Activated CD4-positive, alpha-beta memory T cell treated with anti-CD3 and anti-CD28 coated beads for 36 hours (primary cell): ENCODE measurements at places on chromosomes 6 and 20. TPM values are rescaled to one million over a fixed set of nuclear protein-coding genes. Genes with fewer than 3 reads are reported as not detected.

- no peak for DNase-seq
These were observed 63.8 kb downstream of the GMDS start for GRCh38 chr6:2181567-2181966.

- DNase-seq: no peak
These were observed 353.0 kb upstream of the MAP3K7 start for GRCh38 chr6:90939906-90940305.

DNA sequence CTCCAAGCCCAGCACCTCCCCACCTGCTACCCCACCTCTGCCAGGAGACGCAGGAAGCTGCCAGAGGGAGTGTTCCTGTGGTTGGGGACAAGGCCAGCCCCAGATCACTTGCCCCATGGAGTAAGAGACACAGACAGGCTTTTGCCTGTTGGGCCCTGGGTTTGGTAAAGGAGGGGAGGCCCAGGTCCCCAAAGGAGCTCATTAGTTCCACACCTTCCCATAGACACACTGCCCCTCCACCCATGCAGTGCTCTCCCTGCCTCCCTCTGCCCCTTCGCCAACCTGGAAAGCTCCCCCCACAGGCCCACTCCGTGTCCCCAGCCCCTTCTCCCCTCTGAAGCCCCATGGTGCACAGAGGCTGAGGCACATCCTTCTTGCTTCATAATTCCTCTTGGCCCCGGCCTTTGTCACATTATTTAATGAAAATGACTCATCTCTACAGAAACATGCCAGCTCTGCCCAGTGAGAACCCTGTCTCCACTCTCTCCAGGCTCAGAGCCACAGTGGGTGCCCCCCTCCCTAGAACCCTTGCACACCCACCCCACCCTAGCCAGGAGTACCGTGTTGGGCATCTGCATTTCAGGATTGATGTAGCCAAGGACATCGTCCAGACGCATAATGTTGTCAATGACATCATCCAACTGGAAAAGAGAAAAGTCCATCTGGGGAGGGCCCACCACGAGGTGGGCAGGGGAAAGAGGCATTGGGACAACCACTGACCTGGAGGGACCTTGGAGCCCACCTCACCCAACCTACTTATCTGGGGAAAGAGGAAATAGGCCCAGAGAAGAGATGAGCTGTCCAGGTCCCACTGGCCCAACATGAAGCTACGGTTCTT lies 46.0 kb downstream of the TFEB start:
- no peak for DNase-seq

GRCh38 chr6:38239719-38240451 lies 399.8 kb downstream of the BTBD9 start:
- DNase-seq: no peak

DNA sequence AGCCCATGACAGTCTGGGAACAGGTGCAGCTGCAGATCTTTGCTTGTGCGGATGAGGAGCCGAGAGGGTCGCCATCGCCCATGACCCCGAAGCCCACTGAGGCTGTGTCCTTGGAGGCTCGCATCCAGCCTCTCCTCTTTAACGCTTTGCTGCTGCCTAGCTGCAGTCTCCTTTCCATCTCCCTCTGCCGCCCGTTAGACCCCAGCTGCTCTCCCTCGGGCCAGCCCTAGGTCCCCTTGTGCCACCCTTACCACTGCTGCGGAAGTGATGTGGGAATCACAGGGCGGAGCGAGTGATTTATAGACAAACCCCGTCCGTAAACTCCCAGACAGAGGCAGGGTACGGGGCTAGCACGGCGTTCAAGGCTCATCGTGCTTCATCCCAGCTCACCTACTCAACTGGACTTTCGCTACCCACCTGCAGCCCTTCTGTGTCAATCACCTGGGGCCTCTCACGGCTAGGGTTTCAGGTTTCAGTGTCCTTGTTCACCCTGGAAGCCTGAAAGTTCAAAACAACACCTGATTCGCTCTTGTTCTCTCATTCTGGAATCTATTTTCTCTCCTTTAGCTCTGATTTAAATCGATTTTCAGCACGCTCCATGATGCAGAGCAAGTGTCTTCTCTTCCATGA lies 76.1 kb downstream of the PAX1 start:
- no peak for DNase-seq

GRCh38 chr6:141752677-141753076 lies 380.0 kb upstream of the GJE1 start:
- no peak for DNase-seq

GRCh38 chr6:168956884-168957730 lies 296.5 kb downstream of the THBS2 start:
- peak; percentile 52 for DNase-seq

GRCh38 chr6:13461307-13461706 lies 26.1 kb downstream of the GFOD1 start:
- DNase-seq: no peak

- peak; percentile 51 for DNase-seq
These were observed 48.6 kb upstream of the SLC16A10 start for GRCh38 chr6:111038534-111039252.

- DNase-seq: no peak
These were observed 13.5 kb upstream of the GFOD1 start for GRCh38 chr6:13500915-13501314.

GRCh38 chr6:72626126-72626525 lies 4.3 kb downstream of the KCNQ5 start:
- DNase-seq: peak; percentile 42

DNA sequence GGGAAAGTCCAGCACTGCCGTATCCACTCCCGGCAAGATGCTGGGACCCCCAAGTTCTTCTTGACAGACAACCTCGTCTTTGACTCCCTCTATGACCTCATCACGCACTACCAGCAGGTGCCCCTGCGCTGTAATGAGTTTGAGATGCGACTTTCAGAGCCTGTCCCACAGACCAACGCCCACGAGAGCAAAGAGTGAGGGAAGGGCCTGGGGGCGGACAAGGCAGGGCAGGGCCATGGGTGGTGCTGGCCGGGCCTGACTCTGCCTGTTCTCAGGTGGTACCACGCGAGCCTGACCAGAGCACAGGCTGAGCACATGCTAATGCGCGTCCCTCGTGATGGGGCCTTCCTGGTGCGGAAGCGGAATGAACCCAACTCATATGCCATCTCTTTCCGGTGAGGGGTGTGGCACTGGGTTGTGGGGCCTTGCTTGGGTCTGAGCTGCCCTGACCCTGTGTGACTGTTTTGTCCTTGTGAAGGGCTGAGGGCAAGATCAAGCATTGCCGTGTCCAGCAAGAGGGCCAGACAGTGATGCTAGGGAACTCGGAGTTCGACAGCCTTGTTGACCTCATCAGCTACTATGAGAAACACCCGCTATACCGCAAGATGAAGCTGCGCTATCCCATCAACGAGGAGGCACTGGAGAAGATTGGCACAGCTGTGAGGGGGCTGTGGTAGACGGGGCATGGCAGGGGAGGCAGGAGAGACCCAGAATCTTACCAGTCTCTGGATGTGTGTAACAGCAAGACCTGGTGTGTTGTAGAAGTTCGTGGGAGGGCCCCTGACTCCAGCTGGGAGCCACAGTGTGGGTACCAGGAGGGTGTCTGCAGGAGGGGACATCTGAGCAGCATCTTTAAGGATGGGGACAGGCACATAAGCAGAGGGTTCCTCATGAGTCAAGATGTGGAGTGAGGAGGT lies 29.1 kb downstream of the PLCG1 start:
- peak; percentile 4 for DNase-seq

- no peak for DNase-seq
These were observed 255.4 kb downstream of the ATXN1 start for GRCh38 chr6:16505711-16506357.

- DNase-seq: no peak
These were observed 1.1 kb upstream of the TULP4 start for GRCh38 chr6:158311193-158311592.

DNA sequence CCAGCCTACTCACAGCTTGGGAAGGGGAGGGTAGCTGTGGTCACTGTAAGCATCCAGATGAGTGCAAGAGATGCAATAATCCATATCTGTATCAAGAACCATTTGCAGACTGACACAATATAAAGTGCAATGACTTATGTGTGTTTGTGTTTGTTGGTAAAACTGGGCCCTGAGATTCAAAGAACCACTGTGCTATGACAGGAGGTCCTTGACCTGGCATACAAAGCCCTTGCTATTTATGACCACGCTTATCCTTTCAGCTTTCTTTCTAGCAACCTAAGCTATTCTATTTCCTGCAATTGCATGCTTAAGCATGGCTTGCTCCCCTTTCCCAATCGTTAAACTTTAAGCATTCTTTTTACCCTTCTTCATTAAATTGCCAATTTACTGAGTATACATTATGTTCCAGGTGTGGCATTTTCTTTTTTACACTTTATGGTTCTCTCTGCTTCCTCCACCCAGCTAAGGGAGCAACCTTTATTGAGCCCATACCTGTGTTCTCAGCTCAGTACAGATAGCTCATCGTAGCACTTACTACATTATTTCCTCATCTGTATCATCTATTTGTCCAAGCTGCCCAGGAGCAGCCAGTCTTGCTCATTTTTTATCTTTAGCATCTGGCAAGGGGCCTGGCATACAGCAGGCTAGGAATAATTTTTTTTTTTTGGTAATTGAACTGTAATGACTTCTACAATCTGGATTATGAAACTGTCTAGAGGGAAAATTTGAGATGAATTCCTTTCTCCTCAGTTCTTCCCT lies 3.5 kb downstream of the MCUR1 start:
- no peak for DNase-seq

DNA sequence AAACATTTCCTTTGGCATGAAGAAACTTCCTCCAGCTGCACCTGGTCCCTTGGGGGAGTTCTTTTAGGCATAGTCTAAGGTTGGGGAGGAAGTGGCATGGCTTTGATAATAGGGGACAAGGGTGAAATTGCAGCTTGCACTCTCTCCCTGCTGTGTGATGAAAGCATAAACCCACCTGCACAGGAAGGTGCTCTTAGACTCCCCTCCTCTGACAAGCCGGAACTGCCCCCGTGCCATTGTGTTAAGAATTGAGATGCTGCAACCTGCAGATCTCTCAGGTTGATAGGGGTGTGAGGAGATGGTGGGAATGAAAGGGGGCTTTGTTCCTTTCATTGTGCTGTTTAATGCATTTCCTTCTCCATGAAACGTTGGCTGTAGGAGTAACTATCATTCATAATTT lies 247.7 kb upstream of the RNF24 start:
- DNase-seq: no peak

DNA sequence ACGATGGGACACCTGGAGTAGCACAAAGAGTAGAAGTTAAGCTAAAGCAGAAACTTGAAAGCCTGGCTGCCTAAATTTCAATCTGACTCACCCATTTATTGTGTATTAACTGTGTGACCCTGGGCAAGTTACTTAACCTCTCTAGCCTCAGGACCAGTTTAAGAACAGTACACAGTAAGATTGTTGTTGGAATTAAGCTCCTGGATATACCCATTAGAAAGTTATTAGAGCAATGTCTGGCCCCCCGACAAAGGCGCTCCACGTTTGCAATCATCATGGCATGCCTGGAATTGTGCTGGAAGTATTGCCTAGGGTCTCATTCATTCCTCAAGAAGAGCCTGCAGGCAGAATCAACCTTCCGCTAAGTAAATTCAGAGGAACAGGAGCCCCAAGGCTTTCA lies 1.4 kb downstream of the SDC4 start:
- no peak for DNase-seq

- DNase-seq: no peak
These were observed 6.9 kb downstream of the SIGLEC1 start for GRCh38 chr20:3705491-3705969.

- DNase-seq: no peak
These were observed 78.1 kb downstream of the UST start for GRCh38 chr6:148824960-148825359.

DNA sequence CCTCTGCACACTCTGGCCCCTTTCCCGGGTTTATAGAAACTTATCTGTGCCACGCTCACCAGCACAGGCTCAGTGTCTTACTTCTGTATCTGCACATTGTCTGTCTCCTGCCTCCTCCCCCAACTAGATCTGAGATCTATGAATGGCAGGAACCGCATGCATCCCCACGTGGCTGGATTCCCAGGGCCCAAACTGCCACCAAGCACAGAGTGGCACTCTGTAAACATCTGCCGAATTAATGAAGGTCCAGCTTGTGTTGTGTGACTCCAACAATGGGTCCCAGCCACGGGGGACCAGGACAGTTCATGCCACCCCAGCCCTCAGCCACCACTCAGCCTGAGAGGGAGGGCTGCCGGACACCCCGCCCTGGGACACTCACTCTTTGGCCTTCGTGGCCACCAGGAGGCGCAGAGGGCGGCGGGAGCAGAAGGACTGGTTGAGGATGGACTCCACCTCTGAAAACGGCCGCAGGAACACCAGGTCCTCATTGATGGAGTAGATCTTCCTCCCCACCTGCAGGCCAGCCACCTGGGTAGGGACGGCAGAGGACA lies 171.1 kb downstream of the PREX1 start:
- no peak for DNase-seq

GRCh38 chr6:168132531-168133167 lies 53.6 kb upstream of the FRMD1 start:
- DNase-seq: peak; percentile 18

DNA sequence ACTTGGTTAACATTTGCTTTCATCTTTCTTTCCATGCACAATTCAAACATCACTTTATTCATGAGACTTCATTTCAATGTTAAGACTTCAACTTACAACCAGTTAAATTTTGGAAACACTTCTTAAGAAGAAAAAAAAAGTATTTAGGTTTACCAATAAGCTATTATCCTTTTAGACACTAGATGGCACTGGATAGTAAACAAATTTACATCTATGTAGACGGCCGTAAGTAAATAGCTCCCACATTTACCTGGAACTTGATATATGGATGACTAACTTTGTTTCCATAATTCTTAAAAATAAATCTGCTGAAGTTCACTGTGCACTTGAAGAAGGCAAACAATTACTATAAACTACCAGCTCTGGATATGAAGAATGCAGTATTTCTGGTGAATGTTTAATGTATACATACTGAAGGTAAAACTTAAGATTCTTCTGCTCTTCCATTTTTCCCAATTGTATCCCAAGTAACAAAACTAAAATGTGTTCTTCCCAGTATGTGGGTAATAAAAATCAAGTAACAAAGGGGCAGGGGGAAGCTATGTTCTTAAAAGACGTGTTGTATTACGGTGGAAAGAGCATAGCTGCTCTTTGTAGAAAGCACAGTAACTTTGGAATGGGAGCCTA lies 130.6 kb upstream of the C6orf118 start:
- no peak for DNase-seq

GRCh38 chr6:160239929-160240690 lies 18.5 kb downstream of the SLC22A2 start:
- no peak for DNase-seq

- DNase-seq: no peak
These were observed 78.0 kb downstream of the PSMB1 start for GRCh38 chr6:170475118-170475517.

Gene RFX6
- not detected for total RNA-seq

Gene TRIM31
- not detected for total RNA-seq

Gene TBXT
- total RNA-seq: not detected

Gene INSM1
- 6.9 TPM for total RNA-seq

Gene PRRC2A
- total RNA-seq: 246 TPM

Gene GSTA2
- total RNA-seq: not detected

Gene KCNK15
- total RNA-seq: 0.77 TPM

Gene TFAP2D
- not detected for total RNA-seq

Gene ENPP5
- total RNA-seq: 0.12 TPM

Gene BCAS1
- total RNA-seq: 0.07 TPM

Gene AMD1
- 84.3 TPM for total RNA-seq

Gene BPI
- total RNA-seq: not detected

Gene SLC17A1
- total RNA-seq: not detected

Gene RPS6KA2
- 7.7 TPM for total RNA-seq

Gene HSPA12B
- total RNA-seq: not detected

Gene CLIC5
- total RNA-seq: 8.0 TPM
